ENCODE measurements at places on chromosomes 13 and 19.

- no peak for DNase-seq
Observed at GRCh38 chr19:58400316-58400915, 5.0 kb downstream of the RNF225 start.

- DNase-seq, result no peak
Observed at GRCh38 chr13:102018716-102019115, 383.1 kb downstream of the FGF14 start.

DNA sequence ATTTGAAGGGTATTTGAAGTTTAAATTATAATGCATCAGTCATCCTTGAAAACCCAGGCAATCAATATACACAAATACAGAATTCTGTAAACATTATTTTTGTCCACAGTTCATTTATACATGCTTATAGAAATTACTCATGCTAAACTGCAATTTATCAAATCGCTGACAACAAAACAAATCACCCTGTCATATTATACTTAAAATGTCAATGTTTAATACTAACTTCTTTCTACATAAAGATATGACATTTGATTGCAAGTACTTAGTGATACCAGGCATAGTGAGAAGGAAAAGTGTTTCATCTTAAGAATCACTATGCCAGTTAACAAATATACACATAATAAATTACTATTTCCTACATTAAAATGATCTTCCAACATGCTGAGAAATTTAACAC is 232.0 kb downstream of the PCDH20 start:
- DNase-seq, result no peak

- no peak for DNase-seq
Observed at GRCh38 chr19:45166723-45167252, 6.0 kb upstream of the NKPD1 start.

- DNase-seq, result no peak
Observed at GRCh38 chr19:54106716-54107115, 4.1 kb downstream of the NDUFA3 start.

DNA sequence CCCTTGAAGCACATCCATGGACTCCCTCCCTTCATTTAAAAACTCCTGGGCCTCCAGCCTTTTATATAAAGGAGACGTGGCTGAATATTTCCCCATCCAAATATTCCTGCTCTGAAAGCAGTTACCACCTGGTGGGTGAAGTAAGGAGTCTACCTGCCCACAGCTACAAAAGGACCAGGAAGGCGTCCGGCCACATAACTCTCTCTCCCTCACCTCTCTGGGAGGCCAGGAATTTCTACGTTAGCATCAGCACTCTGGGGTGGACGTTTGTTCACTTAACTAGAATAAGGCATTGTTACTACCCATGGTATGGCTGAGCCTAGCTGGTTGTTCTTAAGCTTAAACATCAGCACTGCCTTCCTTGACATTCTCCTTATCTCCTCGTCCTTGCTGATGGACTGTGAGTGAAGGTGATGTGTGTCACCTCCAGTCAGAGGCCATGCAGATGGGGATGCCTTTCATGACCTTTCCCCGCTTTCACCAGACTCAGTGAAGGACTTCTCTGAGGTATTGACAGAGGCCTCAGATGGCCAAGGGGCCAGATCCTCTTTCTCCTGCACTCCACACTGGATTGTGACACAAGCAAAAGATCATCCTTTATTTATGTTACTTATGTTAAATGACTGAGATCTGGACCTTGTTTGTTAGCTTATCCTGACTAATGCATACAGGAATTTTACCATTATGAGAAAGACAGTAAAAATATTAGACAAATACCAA is 22.2 kb upstream of the KPNA3 start:
- no peak for DNase-seq

DNA sequence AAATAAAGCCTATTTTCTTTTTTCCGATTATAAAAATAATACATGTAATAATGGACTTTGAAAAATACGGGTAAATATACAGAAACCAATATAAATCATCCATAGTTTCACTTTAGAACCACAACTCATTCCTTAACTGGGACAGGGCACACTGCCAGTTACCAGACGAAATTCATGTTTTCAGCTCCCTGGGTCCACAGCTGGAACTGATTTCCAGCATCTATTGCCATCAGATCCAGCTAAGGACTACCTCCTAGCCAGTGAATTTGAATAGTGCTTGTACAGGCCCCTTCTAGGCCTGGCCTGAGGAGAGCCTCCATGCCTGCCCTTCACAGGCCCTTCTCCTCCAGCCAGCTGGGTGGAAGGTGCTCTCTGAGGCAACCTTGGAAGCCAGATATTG is 30.0 kb upstream of the ATP12A start:
- DNase-seq, result peak; percentile 23

DNA sequence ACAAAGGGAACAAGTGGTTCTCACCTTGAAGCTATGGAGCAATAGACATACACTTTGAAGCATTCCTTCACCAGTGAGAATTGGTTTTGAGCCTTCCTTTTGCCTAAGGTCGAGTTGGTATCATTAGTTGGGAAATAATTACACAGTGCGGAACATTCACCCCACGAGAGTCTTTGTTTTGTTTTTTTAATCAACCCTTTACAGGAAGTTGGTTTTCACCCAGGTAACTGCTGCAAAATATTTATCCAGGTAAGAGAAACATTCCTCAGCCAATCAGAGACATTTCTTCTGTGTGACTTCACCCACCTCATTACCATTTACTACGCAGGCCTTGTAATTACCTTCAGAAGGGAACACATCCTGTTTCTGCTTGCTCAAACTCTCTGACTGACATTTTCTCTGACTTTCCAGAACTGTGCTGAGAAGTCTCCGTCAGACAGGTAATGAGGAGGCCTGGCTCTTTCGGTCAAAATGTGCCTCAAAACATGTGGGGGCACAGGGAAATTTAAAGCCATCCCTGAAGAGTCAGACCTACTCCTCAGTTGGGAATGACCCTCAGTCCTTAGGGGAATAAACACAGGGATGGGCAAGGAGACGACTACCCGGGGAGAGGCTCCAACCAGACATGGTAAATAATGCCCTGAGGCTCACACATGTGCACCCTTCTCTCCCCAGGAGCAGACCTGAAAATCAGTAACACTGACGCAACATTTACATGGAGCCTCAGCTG is 22.7 kb upstream of the SERP2 start:
- DNase-seq, result no peak

GRCh38 chr13:33228648-33229445 is 56.7 kb downstream of the STARD13 start:
- no peak for DNase-seq

- no peak for DNase-seq
Observed at GRCh38 chr13:26973946-26974345, 197.7 kb downstream of the USP12 start.

DNA sequence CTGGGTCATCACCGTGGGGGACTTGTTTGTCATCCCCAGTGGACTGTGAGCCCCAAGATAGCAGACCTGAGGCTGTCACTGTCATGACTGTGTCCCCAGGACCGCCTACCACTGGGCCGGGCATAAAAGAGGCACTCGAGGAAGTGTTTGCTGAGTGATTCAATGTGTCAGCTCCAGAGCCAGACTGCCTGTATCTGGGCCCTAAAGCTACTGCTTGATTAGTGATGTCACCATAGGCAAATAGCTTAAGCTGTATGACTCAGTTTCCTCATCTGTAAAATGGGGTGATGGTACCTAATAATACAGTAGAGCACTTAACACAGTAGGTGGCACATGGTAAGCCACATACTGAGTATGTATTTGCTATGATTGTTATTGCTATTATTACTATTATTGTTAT is 11.2 kb upstream of the CEACAM19 start:
- no peak for DNase-seq

- peak; percentile 81 for DNase-seq
Observed at GRCh38 chr13:40406405-40407120, 259.9 kb downstream of the FOXO1 start.

DNA sequence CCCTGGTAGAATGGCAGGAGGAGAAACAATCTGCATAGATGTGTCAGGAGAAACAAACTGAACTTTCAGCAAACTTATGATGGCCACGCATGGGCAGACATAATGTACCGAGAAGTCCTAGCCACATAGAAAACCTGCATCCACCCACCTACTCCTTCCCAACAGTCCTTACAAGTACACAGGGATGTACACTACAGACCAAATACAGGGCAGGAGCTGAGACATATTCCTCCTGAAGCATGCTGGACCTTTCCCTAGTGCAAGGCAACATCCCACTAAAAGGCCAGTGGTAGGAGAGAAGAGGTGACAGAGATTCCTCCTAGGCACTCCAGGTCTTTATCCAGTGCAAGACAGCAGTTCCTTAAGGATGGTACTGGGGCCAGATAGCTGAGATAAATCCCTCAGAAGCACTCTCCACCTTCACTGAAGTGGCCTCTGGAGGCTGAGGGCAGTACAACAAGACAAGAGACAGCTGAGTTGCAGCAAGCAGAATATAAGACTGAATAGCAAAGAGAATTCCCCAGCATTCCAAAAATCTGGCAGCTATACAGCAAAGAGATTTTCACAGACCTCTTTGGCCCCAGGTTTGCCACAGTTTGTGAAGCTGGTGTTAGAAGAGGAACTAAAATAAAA is 18.3 kb downstream of the VWA8 start:
- no peak for DNase-seq

Measured in BJ (cell line).